PC-3 (cell line): ENCODE measurements at places on chromosomes 7 and 10. TPM values are rescaled to one million over a fixed set of nuclear protein-coding genes. Genes with fewer than 3 reads are reported as not detected.

DNA sequence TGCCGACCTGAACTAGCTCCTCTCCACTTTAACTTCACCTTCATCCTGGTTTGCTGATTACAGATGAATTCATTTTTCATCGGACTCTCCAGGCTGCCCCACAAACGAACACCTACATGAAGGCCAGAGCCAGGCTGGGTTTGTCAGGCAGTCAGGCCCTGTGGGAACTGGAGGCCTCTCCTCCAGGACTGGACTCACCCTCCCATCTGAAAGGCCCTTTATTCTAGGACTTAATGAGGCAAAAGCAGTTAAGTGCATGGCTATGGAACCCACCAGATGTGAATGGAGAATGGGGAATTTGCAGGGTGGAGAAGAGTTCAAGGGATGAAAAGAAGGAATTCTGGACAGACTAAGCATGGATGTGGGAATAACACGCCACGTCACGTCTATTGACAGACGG is 170.8 kb downstream of the ARHGAP12 start:
- no peaks in the 10 kb centered on the region for H3K36me3 ChIP-seq
- H3K27ac ChIP-seq, result no peak overlapping the region
- peaks cover 21% of the 10 kb centered on the region for H3K4me1 ChIP-seq
- H3K27me3 ChIP-seq, result no peaks in the 10 kb centered on the region
- no peak for DNase-seq

GRCh38 chr10:20007426-20007825 is 191.2 kb downstream of the PLXDC2 start:
- DNase-seq, result peak; percentile 28
- H3K27me3 ChIP-seq, result no peaks in the 10 kb centered on the region
- H3K4me3 ChIP-seq, result no peak overlapping the region
- no peaks in the 10 kb centered on the region for H3K36me3 ChIP-seq
- no peak overlapping the region for H3K27ac ChIP-seq
- H3K4me1 ChIP-seq, result no peaks in the 10 kb centered on the region

DNA sequence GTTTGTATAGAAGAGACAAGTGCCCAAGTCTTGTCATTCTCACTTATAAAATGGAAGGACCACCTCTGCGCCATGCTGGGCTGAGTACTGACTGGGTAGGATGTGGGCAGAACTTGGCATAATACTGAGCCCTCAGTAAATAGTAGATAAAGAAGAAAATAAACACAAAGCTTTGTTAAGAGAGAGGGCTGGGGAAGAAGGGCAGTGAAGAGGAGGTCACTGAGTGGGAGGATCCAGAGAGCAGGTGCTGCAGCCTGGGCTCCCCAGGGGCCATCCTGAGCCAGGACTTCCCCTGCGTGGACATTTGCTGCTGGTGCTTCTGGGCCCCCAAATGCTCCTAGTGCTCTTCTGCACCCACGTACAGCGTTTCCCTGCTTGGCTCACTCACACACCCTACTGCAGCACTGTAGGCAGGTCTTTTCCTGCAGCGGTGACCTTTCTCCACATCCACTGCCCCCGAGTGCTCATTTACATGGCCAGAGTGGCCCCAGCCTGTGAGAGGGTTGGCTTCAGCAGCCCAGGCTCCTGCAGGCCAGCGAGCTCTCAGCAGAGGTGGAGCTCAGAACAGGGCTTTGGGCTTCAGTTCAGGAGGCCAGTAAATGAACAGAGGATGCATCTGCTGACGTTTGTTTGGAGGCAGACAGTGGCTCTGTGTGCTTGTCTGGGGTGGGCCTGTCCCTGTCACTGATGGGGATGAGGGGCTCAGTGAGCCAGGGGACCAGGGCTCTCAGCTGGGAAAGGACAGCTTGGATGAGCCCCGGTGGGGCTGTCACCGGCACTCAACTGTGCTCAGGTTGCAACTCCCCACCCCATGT is 164.6 kb downstream of the ADARB2 start:
- H3K4me3 ChIP-seq, result no peak overlapping the region
- no peaks in the 10 kb centered on the region for H3K4me1 ChIP-seq
- no peaks in the 10 kb centered on the region for H3K27me3 ChIP-seq
- no peak for DNase-seq

- no peak for DNase-seq
- no peaks in the 10 kb centered on the region for H3K36me3 ChIP-seq
- peaks cover 16% of the 10 kb centered on the region for H3K4me1 ChIP-seq
- H3K4me3 ChIP-seq, result no peak overlapping the region
- no peaks in the 10 kb centered on the region for H3K27me3 ChIP-seq
These were observed 110.7 kb upstream of the SEMA3C start for GRCh38 chr7:81029511-81029910.

MRM2 gene
- 42.6 and 42.9 TPM in 2 replicates for total RNA-seq
